Activated T-cell treated with anti-CD3 and anti-CD28 coated beads, Interleukin-2, amount 50 U/mL, for 72 hours (primary cell): ENCODE measurements at places on chromosomes 5 and 9. TPM values are rescaled to one million over a fixed set of nuclear protein-coding genes. Genes with fewer than 3 reads are reported as not detected.
A peak's percentile ranks its signal among the peaks of the same experiment; 100 is the strongest.

- no peak for DNase-seq
- peaks cover 3% of the 10 kb centered on the region for H3K36me3 ChIP-seq
- no peak overlapping the region for H3K4me3 ChIP-seq
- H3K27ac ChIP-seq = no peak overlapping the region
- H3K27me3 ChIP-seq = peaks cover 66% of the 10 kb centered on the region
Observed at GRCh38 chr9:109496218-109496617, 1.9 kb downstream of the PTPN3 start.

DNA sequence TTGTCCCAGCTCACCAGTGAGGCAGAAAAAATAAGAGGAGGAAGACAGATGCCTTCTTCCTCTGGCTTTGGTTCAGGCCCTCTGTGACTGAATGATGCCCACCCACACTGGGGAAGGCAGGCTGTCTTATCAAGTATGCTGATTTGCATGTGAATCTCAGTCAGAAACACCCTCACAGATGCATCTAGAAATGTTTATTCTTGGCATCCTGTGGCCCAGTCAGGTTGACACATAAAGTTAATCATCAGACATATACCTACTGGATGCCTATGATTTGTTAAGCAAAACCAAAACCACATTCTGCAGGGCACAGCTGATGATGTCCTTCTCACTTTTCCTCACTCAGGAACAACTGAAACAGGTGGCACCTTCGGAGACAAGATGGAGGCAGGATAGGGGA lies 243.4 kb upstream of the KCNN2 start:
- DNase-seq = no peak
- H3K36me3 ChIP-seq = no peaks in the 10 kb centered on the region
- H3K4me3 ChIP-seq = no peak overlapping the region
- H3K4me1 ChIP-seq = no peaks in the 10 kb centered on the region
- H3K27me3 ChIP-seq = no peaks in the 10 kb centered on the region
- H3K27ac ChIP-seq = no peak overlapping the region

Gene STK32A
- not detected for total RNA-seq

GRCh38 chr9:112849363-112849922 lies 41.2 kb downstream of the SLC46A2 start:
- no peaks in the 10 kb centered on the region for H3K36me3 ChIP-seq
- H3K27ac ChIP-seq = no peak overlapping the region
- H3K4me3 ChIP-seq = no peak overlapping the region
- no peaks in the 10 kb centered on the region for H3K27me3 ChIP-seq
- DNase-seq = no peak

GRCh38 chr9:114264806-114265550 lies 57.9 kb upstream of the ORM1 start:
- no peak overlapping the region for H3K4me3 ChIP-seq
- no peak for DNase-seq
- no peak overlapping the region for H3K27ac ChIP-seq
- no peaks in the 10 kb centered on the region for H3K4me1 ChIP-seq

DNA sequence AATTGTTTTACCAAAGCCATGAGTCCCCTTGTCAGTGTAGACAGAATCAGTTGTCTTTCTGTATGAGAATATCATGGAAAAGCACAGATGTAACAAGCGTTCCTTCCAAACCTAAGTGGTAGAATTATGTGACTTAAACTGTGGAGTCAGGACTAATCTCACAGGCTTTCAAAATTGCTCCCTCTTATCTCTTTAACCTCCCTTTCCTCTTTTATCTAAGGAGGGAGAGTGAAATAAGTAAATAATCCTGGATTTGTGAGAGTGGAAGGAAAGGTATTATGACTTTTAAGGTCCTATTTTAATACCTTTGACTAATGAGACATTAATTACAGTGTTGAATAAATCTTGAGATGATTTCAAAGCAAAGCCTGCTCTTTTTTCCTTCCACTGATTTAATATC lies 52.4 kb upstream of the LIFR start:
- H3K4me1 ChIP-seq = no peaks in the 10 kb centered on the region
- H3K27me3 ChIP-seq = peaks cover 20% of the 10 kb centered on the region
- no peak for DNase-seq

DNA sequence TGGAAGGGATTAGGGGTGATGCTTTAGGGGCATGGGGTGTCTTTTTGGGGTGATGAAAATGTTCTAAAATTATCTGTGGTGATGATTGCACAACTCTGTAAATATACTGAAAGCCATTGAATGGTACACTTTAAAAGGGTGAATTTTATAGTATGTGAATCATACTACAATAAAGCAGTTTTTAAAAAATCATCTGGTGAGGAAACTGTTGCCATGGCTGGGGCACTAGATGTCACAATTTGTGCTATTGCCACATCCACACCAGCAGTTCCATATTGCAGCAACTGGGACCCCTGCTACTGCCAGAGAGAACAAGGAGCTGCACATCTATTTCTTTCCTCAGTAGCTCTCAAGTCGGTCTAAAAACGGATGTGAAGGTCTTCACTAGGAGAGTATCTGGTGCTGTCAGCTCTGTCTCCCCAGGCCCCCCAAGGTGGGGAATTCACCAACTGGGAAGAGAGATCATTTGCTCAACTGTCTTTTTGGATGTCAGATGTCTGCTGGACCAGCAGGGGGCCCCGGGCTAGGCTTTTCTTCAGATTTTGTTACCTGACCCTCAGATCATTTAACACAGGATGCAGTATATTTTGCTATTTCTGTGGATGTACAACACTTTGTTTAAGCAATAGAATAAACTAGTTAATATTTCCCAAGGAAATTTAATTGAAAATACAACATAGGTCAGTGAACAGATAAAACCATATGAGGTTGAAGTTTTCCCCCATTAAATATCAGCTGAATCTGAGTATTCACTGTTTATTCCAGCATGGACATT lies 13.2 kb downstream of the CMYA5 start:
- no peak overlapping the region for H3K4me3 ChIP-seq
- H3K27ac ChIP-seq = no peak overlapping the region
- DNase-seq = peak; percentile 39
- peaks cover 7% of the 10 kb centered on the region for H3K4me1 ChIP-seq
- H3K27me3 ChIP-seq = no peaks in the 10 kb centered on the region
- no peaks in the 10 kb centered on the region for H3K36me3 ChIP-seq

Gene SARDH
- 1.6 TPM for total RNA-seq

Gene FOXD4L4
- 0.16 TPM for total RNA-seq

Gene SPINK13
- not detected for total RNA-seq

- no peak overlapping the region for H3K4me3 ChIP-seq
- no peaks in the 10 kb centered on the region for H3K36me3 ChIP-seq
- no peak for DNase-seq
- no peak overlapping the region for H3K27ac ChIP-seq
Observed at GRCh38 chr5:158640593-158640980, 459.1 kb downstream of the EBF1 start.

- no peak overlapping the region for H3K27ac ChIP-seq
- H3K36me3 ChIP-seq = no peaks in the 10 kb centered on the region
- no peak overlapping the region for H3K4me3 ChIP-seq
- no peaks in the 10 kb centered on the region for H3K27me3 ChIP-seq
- no peak for DNase-seq
Observed at GRCh38 chr5:67999391-67999790, 216.2 kb upstream of the PIK3R1 start.

DNA sequence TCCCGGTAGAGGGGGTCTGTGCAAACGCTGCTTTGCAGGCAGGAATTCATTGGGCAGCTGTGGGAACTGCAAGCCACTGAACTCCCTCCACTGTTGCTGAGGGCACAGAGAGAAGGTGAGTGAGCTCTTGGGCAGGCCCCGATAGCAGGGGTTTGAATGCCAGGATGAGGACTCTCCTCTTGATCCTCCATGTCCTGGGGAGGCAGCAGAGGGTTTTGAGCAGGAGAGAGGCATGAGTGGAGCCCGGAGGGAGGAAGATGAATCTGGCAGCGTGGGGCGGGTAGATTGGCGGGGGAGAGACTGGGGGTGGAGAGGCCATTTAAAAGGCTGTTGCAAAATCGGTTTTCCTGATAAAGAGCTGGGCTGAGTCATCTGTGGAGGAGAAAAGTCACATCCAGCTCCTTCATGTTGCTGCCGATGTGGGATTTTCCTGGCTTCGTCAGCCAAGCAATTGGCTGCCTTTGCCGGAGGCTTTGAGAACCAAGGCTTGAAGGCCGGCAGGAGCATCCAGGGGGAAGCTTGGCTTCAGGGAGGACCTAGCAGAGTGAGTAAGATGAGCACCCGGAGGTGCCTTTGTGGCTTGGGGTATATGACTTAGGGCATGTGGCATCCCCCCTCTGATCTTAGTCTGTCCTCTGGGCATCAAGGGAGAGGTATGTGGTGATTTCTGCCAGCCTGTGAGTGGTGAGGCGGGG lies at the start of gene SYNPO:
TSS of gene SYNPO (plus strand) at position 350 of the 695 bp plus-strand sequence. CDS start 7,616 bp downstream, outside the sequence.
- H3K27me3 ChIP-seq = peaks cover 15% of the 10 kb centered on the region
- H3K4me3 ChIP-seq = no peak within 1 kb of the TSS
- H3K4me1 ChIP-seq = no peaks in the 10 kb centered on the region
- no peaks in the 10 kb centered on the region for H3K36me3 ChIP-seq
- DNase-seq = no peak

- H3K27ac ChIP-seq = no peak overlapping the region
- peaks cover 20% of the 10 kb centered on the region for H3K27me3 ChIP-seq
- H3K4me1 ChIP-seq = peaks cover 5% of the 10 kb centered on the region
- H3K4me3 ChIP-seq = no peak overlapping the region
- no peak for DNase-seq
Observed at GRCh38 chr5:14258840-14259239, 115.7 kb downstream of the TRIO start.

Gene POLE3
- 48.2 TPM for total RNA-seq

DNA sequence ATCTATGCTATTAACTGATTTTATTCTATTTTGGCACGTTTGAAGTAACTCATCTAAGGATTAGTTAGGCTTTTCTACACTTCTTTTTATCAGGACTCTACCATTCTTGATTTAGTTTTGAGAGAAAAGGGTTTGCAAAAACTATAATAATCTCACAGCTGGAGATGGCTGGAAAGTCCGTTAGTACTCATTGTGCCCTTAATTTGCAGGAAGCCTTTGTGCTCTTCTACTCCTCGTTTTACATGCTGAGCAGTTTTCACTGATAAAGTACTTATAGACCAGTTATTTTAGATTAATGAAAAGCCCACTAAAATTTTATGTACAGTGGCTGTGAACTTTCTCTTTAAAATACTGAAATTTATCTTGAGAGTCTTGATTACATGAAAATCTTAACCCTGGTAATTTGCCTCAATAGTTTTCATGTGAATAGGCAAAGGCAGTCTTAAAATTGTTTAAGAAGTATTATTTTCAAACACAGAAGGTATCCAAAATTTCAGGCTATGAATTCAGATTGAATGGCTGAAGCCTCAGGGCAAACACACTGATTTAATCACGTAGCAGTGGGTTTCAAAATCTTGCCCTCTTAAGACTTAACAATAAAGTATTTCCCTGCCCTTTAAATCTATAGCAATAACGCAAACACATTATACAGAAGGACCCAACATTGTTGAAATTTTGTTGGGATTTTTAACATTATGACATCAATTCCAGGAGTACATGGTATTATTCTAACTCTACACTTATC lies 18.6 kb downstream of the MLLT3 start:
- no peak for DNase-seq
- no peak overlapping the region for H3K27ac ChIP-seq
- no peaks in the 10 kb centered on the region for H3K36me3 ChIP-seq
- peaks cover 84% of the 10 kb centered on the region for H3K4me1 ChIP-seq
- no peaks in the 10 kb centered on the region for H3K27me3 ChIP-seq

Gene LRRC26
- not detected for total RNA-seq
